Large intestine (tissue), 12 donors: ENCODE measurements at places on chromosomes 2 and 18.

GRCh38 chr2:207816546-207816945 lies 46.8 kb upstream of the FZD5 start:
- no peak for DNase-seq

DNA sequence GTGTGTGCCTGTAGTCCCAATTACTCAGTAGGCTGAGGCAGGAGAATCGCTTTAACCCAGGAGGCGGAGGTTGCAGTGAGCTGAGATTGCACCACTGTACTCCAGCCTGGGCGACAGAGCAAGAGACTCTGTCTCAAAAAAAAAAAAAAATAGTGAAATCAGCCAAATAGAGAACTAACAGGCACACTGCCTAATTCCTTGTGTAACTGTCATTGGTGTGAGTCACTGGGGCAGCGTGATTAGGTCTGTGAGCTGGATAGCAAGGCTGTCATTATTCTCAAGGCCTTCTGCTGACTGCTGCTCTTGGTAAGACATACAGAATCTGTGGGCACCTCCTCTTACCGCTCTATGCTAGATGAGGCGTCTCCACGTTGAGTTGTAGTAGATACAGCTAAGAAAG lies 270.3 kb downstream of the NEDD4L start:
- DNase-seq: no peak

- DNase-seq: no peak
Measured at GRCh38 chr2:213149294-213149875, 2.0 kb downstream of the IKZF2 start.

GRCh38 chr2:172427990-172428831 lies 825 bp downstream of the ITGA6 start:
- peak; percentile 76 for DNase-seq
